ENCODE measurements at places on chromosomes 12 and 14.

- no peak for DNase-seq
These were observed 98.0 kb downstream of the KCNH5 start for GRCh38 chr14:62947301-62947700.

GRCh38 chr12:45257185-45257930 lies 41.5 kb downstream of the ANO6 start:
- DNase-seq: no peak

GRCh38 chr12:132386926-132387497 lies 57.6 kb upstream of the GALNT9 start:
- no peak for DNase-seq

DNA sequence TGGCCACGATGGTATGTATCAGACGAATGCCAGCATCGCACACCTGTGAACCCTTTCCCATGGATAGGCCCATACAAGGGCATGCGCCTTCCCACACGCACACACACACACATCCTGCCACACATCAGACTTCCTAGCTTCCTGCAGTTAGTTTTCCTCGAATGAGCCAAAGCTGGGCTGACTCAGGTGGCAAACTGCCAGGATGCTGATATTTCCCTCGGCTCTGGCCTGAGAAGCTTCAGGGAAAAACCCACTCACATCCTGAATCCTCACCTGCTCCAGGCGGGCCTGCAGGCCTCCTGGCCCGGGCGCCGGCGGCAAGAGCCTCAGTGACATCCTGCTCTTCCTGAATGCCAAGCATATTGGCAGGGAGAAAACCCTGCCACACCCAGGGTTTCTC lies 22.4 kb downstream of the CALM1 start:
- DNase-seq: no peak

DNA sequence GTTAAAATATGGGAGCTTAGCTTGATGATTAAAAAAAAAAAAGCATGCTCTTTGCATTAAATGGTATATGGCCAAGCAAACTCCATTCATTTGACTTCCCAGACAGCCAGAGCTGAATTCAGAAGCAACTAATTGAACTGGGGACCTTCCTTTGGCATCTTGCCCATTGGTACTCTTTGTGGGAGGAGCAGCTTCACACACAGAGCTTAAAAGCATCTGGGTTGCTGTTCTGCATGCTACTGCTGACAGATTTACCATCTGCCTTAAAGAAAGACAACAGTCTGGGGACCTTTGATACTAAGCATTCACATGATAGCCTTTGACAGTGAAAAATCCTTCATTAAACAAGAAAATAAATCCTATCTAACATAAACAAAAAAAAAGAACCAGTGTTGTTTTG lies 977.9 kb downstream of the TMTC2 start:
- no peak for DNase-seq

DNA sequence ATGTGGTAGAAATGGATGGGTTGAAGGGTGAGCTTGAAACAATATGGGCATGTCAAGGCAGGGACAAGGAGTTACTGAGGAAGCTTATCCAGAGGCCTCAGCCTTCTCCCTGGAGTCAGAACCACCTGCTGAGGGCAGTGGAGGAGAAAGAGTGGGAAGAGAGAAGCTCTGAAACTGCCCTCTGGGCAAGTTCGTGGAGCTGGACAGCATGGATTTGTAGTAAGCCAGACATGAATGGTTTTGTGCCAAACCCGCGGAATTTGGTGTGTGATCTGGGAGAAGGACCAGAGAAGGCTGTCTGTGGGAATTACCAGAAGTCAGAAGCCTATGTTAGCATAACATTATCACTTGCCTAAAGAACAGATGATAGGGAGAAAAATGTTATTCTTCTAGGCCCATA lies 164.8 kb downstream of the SLC41A2 start:
- no peak for DNase-seq

DNA sequence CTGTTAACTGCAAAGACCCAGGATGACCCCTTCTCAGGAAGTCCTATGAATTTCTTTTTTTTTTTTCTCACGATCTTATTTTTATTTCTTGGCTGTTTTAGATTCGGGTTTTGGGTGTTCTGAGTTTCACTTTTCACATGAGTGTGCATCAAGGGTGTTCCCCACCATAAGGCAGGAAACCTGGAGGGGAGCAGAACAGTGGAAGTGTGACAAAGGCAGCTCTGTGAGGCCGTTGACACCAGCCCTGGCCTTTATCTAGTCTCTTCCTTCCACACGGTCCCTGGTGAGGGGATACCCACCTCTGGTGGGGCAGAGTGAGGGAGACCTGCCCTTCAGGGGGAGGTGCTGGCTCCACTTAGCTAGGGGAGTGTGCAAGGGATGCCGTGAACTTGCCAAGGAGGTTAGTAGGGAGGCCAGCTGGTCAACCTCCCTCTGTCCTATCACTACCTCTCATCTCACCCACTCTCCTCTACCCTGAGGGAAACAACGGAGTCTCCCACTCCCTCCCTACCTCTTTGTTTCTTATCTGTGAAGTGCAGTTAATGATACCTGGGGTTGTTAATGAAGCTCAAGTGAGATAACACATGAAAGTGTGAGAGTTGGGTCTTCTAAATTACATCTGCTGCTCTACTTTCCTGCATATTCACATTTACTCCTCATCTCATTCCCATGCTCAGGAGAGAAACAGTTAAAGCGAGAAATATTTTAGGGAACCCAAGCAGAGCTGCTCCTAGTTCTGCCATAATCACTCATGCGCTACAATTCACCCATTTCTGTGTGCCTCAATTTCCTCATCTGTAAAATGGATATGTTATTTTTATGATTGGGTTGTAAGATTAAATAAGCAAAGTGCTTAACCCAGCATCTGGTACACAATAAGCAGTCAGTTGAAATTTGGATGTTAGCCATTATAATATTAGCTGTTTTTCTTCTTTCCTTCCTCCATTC lies 4.4 kb upstream of the GALNT6 start:
- no peak for DNase-seq

DNA sequence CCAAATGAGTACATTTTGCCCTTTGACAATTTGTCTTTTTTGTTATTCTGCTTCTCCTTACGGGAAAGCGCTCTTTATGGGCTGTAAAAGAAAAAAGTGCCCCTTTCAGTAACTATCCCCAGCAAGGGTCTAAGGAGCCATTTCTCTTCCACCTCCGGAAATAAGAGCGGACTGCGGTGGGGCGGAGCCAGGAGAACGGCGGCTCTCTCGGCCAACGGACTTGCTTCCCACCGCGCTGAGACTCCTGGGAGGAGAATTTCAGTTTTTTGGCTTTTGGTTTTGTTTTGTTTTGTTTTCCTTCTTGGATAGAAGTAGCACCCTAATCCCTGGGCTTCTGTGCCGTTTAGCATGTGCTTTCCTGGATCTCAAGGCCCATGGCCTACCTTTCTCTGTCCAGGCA lies 43.5 kb downstream of the ZNF641 start:
- DNase-seq: no peak

- DNase-seq: no peak
These were observed 291.3 kb downstream of the NPAS3 start for GRCh38 chr14:33230021-33230420.

Measured in T-helper 2 cell (primary cell).